A375 (cell line): ENCODE measurements at places on chromosomes 5 and 9. TPM values are rescaled to one million over a fixed set of nuclear protein-coding genes. Genes with fewer than 3 reads are reported as not detected.

NEUROG1 gene
- total RNA-seq: not detected in 2 replicates

CCL28 gene
- total RNA-seq: 11.1 and 12.3 TPM in 2 replicates

TLX3 gene
- total RNA-seq: not detected in 2 replicates

DIAPH1 gene
- 52.1 and 55.8 TPM in 2 replicates for total RNA-seq

FOXD4L5 gene
- total RNA-seq: 0.15 TPM in 1 of 2 replicates, not detected in the other

WWC1 gene
- total RNA-seq: 3.1 and 4.7 TPM in 2 replicates

MAMDC2 gene
- 0.04 and 0.05 TPM in 2 replicates for total RNA-seq

FOXD4L6 gene
- total RNA-seq: 0.05 TPM in 1 of 2 replicates, not detected in the other

MEGF10 gene
- total RNA-seq: 0.91 and 2.0 TPM in 2 replicates

PPIC gene
- total RNA-seq: 13.7 and 14.8 TPM in 2 replicates

TMEM174 gene
- total RNA-seq: not detected in 2 replicates

FAM163B gene
- total RNA-seq: not detected in 2 replicates

CDH9 gene
- total RNA-seq: 0.27 TPM in 1 of 2 replicates, not detected in the other

PTPN3 gene
- 5.3 and 5.5 TPM in 2 replicates for total RNA-seq

LRSAM1 gene
- total RNA-seq: 12.8 and 15.0 TPM in 2 replicates

CCDC183 gene
- total RNA-seq: 0.13 TPM in 1 of 2 replicates, not detected in the other

DIMT1 gene
- 68.1 and 76.5 TPM in 2 replicates for total RNA-seq

SPAAR gene
- total RNA-seq: 0.60 TPM in 1 of 2 replicates, not detected in the other

F2RL1 gene
- total RNA-seq: 6.3 and 7.9 TPM in 2 replicates

SNCAIP gene
- 0.83 TPM in 1 of 2 replicates, not detected in the other for total RNA-seq

POU5F2 gene
- total RNA-seq: 0.82 and 1.1 TPM in 2 replicates

SLC46A2 gene
- not detected in 2 replicates for total RNA-seq

SPATA31E1 gene
- not detected in 2 replicates for total RNA-seq

SPARC gene
- 1,808 and 2,270 TPM in 2 replicates for total RNA-seq

ARAP3 gene
- total RNA-seq: 15.1 and 17.0 TPM in 2 replicates

STK32A gene
- total RNA-seq: 0.19 and 0.49 TPM in 2 replicates

DTWD2 gene
- total RNA-seq: 12.2 and 18.2 TPM in 2 replicates

SPATA6L gene
- total RNA-seq: 2.1 and 2.3 TPM in 2 replicates

IFNA2 gene
- not detected in 2 replicates for total RNA-seq

CDC20B gene
- total RNA-seq: not detected in 2 replicates

RUFY1 gene
- 40.6 and 48.9 TPM in 2 replicates for total RNA-seq

CFAP157 gene
- total RNA-seq: 0.30 TPM in 1 of 2 replicates, not detected in the other

OXCT1 gene
- total RNA-seq: 26.3 and 26.5 TPM in 2 replicates

OLFML2A gene
- total RNA-seq: 7.6 and 7.7 TPM in 2 replicates

PCDHB5 gene
- 12.2 and 12.4 TPM in 2 replicates for total RNA-seq

CCL27 gene
- 0.23 and 0.50 TPM in 2 replicates for total RNA-seq

MEGF9 gene
- 3.2 and 4.0 TPM in 2 replicates for total RNA-seq

PCDHA5 gene
- 2.5 and 3.0 TPM in 2 replicates for total RNA-seq

SEMA5A gene
- 0.08 and 0.13 TPM in 2 replicates for total RNA-seq

DAB2IP gene
- 9.4 and 9.5 TPM in 2 replicates for total RNA-seq

KIF12 gene
- total RNA-seq: 1.1 and 1.5 TPM in 2 replicates

PROB1 gene
- 0.79 and 1.1 TPM in 2 replicates for total RNA-seq

PCDHGA3 gene
- total RNA-seq: 0.32 and 0.79 TPM in 2 replicates

SLC6A19 gene
- not detected in 2 replicates for total RNA-seq

WDR38 gene
- total RNA-seq: not detected in 2 replicates

MARCOL gene
- not detected in 2 replicates for total RNA-seq

OR4F3 gene
- total RNA-seq: not detected in 2 replicates

FBXL7 gene
- total RNA-seq: 4.1 and 4.9 TPM in 2 replicates

GRXCR2 gene
- not detected in 2 replicates for total RNA-seq

SVEP1 gene
- total RNA-seq: 0.72 and 0.98 TPM in 2 replicates

ZDHHC11B gene
- 0.05 and 0.26 TPM in 2 replicates for total RNA-seq

TICAM2 gene
- total RNA-seq: 2.3 TPM in 2 replicates

SCGB3A2 gene
- not detected in 2 replicates for total RNA-seq

CLIC3 gene
- total RNA-seq: 0.19 TPM in 1 of 2 replicates, not detected in the other

GRAMD2B gene
- 2.0 and 5.7 TPM in 2 replicates for total RNA-seq

LEAP2 gene
- total RNA-seq: 0.11 TPM in 2 replicates

TGFBI gene
- total RNA-seq: 137 and 173 TPM in 2 replicates

SLC6A7 gene
- total RNA-seq: not detected in 2 replicates

RAB24 gene
- total RNA-seq: 46.7 and 50.8 TPM in 2 replicates
